GM12878 (cell line): ENCODE measurements at places on chromosomes 2 and 18.

- no peak for DNase-seq
- H3K36me3 ChIP-seq = no peaks in the 10 kb centered on the region
- peaks cover 9% of the 10 kb centered on the region for H3K27me3 ChIP-seq
- H3K4me3 ChIP-seq = no peak overlapping the region
These were observed 612 bp downstream of the DIPK1C start for GRCh38 chr18:74456349-74457042.

- no peak for DNase-seq
- H3K27ac ChIP-seq = no peak overlapping the region
- H3K4me1 ChIP-seq = no peaks in the 10 kb centered on the region
- H3K36me3 ChIP-seq = no peaks in the 10 kb centered on the region
- no peak overlapping the region for H3K4me3 ChIP-seq
- H3K27me3 ChIP-seq = no peaks in the 10 kb centered on the region
These were observed 407.4 kb upstream of the LRRTM1 start for GRCh38 chr2:80711915-80712314.

DNA sequence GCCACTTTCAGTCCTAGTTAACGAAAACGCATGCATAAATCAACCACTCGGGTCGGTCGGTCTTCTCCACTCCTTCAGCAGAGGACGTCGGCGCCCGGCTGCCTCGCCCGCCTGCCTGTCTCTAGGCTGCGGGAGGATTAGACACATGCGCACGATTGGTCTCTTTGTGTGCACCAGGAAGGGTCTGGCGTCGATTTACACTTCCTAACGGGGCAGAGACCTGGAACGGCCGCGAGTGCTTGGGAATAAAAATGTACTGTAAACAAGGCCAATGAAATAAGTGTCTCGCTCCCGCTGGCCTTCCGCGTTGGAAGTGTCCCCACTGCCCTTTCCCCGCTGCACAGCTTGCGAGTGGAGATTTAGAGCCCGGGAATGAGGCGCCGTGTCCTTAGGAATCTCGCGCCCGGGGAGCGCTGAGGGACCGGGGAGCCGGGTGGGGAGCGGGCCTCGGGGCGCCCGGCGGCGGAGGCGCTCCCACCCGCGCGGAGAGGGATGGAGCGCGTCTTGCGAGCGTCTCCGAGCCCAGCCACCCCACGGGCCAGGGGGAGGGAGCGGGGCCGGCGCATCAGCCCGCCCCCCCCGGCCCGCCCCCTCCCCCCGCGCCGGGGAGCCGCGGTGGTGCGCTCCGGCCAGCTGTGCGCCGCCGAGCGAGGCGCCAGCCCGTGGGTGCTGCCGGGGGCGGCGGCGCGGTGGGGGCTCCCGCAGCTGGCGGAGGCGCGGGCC is at the start of gene DOK6:
DOK6 (plus strand) TSS at position 636 of the 723 bp plus-strand sequence.
- H3K4me1 ChIP-seq = no peaks in the 10 kb centered on the region
- DNase-seq = no peak
- no peak within 1 kb of the TSS for H3K27ac ChIP-seq
- H3K27me3 ChIP-seq = peaks cover 1% of the 10 kb centered on the region; the same call in 1 of the 2 replicates

DNA sequence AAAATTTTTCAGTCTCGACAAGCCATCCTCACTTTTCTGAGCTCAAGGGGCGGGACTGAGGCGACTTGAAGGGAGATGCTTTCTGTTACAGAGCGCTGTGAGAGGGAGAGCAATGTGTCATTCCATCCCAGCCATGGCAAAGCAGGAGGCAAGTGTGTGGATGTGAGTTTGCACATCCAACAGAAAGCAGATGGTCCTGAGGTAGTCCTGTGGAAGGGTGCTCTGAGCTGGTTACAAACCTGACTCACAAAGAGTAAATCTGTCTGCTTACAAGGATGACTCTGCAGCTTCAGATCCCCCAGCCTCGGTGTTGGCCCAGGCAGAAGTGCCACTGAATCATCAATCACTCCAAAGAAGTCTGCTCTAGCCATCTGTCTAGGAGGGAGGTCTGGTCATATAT is 482.0 kb upstream of the DCC start:
- no peaks in the 10 kb centered on the region for H3K4me1 ChIP-seq
- no peak for DNase-seq
- no peak overlapping the region for H3K27ac ChIP-seq

GRCh38 chr2:46239175-46239846 is 57.9 kb upstream of the EPAS1 start:
- no peak overlapping the region for H3K27ac ChIP-seq
- H3K36me3 ChIP-seq = no peaks in the 10 kb centered on the region
- peaks cover 7% of the 10 kb centered on the region for H3K4me1 ChIP-seq
- H3K4me3 ChIP-seq = no peak overlapping the region
- H3K27me3 ChIP-seq = no peaks in the 10 kb centered on the region
- no peak for DNase-seq

GRCh38 chr18:25594351-25594750 is 242.4 kb upstream of the ZNF521 start:
- H3K36me3 ChIP-seq = no peaks in the 10 kb centered on the region
- H3K4me3 ChIP-seq = no peak overlapping the region
- no peaks in the 10 kb centered on the region for H3K27me3 ChIP-seq
- no peak for DNase-seq
- H3K4me1 ChIP-seq = no peaks in the 10 kb centered on the region

DNA sequence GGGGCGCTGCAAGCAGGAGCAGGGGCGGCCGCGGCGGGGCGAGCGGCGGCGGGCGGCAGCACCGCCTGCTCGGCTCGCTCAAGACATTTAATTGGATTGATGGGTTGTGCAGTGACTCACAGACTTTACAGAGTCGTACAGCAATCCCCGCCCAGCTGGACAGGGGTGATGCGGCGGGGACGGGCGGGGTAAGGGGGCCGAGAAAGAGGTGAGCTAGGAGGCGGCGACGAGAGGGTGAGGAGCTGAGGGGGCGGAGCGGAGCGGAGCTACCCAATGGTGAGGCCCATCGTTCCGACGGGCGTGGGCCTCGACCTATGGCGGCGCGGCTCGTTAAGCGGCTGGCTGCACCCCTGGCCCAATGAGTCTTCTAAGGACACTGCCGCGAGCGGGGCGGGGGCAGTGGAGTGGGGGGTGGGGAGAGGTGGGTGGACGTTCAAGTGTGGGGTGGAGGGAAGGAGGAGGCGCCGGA is 97.1 kb upstream of the SERTAD2 start:
- no peaks in the 10 kb centered on the region for H3K36me3 ChIP-seq
- H3K27me3 ChIP-seq = no peaks in the 10 kb centered on the region
- peak overlapping the region; percentile 98 for H3K4me3 ChIP-seq
- DNase-seq = peak; percentile 99

DNA sequence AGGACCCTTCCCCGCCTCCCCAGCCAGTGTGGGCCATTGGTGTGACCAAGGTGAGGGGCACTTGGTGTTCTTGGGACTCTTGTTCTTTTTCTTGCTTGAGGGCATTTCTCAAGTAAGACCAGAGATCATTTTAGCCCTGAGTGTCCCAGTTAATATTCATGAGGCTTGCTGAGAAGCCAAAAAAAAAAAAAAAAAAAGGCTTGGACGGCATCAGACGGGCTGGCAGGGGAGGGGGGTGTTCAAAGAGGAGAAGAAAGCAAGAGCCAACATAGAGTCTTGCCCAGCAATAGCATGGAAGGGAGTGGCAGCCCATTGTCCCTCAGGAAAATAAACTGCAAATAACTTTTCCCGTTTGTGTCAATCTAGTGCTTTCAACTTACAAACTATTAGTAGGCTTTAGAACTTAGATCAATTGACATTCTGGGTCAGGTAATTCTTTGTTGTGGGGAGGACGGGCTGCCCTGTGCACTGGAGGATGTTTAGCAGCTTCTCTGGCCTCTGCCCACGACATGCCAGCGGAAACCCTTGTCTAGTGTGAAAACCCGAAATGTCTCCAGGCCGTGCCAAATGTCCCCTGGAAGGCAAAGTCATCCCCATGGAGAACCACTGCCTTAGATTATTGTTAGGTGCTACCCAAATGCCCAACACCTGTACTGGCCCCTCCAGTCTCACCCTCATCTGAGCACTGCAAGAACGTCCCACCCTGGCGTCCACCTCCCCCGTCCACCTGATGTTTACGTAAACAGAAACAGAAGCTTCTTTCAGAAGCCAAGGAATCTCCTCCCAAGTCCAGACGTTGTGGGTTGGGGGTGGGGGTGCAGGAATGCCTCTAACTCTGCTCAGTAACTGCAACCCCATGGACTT is 163.4 kb downstream of the BCL2 start:
- peak overlapping the region; percentile 76; the same call in 1 of the 2 replicates for H3K4me3 ChIP-seq
- peak overlapping the region; percentile 100 for H3K27ac ChIP-seq
- H3K27me3 ChIP-seq = no peaks in the 10 kb centered on the region
- no peak for DNase-seq
- peaks cover 1% of the 10 kb centered on the region; the same call in 1 of the 2 replicates for H3K36me3 ChIP-seq

- no peak overlapping the region for H3K27ac ChIP-seq
- H3K36me3 ChIP-seq = no peaks in the 10 kb centered on the region
- DNase-seq = no peak
- H3K4me3 ChIP-seq = no peak overlapping the region
- no peaks in the 10 kb centered on the region for H3K4me1 ChIP-seq
- H3K27me3 ChIP-seq = no peaks in the 10 kb centered on the region
These were observed 104.0 kb downstream of the ACAA2 start for GRCh38 chr18:49709347-49709690.

DNA sequence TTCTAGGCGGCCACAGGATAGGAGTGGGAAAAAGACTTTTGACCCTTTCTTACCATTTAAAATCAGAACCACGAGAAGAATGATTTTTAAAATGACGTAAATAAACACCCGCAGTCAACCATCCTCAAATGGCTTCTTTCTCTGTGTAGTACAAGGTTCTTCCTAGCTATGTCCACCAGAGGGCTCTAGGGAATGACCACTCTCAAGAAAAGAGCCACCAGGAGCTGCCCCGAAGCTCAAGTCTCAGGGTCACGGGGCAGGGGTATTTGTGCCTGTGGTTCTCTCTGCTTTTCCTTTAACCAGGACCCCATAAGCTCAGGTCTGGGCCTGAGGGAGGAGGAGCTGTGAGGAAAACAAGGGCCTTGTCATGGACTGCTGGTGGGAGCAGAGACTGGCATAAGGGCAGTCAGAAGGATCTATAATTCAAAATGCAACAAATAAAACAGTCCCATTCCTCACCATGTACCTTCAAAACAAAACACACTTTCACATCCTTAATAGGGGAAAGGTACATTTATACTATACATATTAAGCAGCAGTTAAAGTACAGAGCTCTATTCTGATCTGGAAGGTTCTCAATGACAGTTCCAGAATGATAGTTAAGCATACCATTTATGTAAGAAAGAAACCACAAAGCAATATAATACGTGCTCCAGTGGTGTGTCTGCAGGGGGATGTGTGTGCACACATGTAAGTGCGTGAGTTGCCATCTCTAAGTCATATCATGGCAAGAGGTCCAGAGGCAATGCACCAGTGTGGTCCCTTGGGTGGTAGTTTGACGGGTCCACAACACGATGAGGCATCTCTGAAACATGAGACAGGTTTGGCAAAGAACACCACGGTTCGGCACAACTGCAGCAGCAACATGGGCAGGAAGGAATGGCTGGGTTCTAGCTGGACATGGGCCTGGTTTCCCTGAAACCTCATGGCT is 18.6 kb downstream of the LYPD1 start:
- DNase-seq = no peak
- no peak overlapping the region for H3K27ac ChIP-seq
- no peak overlapping the region for H3K4me3 ChIP-seq
- H3K36me3 ChIP-seq = no peaks in the 10 kb centered on the region

DNA sequence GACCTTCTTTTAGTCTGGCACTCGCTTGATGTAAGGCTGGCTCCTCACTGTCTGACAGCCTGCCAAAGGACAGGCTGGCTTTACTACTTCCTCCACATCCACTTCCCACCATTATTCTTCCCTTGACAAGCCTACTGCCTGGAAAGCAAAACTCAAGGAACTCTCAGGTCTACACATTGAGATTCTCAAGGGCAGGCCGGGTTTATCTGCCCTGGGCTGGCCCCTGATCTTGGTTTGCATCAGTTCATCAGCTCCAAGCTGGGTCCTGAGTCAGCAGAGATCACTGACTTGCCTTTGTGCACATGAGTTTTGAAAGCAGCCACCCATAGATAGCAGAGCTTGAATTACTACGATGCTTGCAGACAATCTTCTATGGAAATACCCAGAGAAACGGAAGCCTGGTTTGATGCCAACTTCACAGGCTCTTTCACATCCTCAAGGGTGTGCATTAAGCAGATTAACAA is 53.9 kb downstream of the KCTD18 start:
- 0 out of 2 replicates have a peak overlapping the region, but pooled peaks have one; percentile 1 for H3K27ac ChIP-seq
- DNase-seq = peak; percentile 81
- peaks cover 17% of the 10 kb centered on the region for H3K4me1 ChIP-seq
- no peaks in the 10 kb centered on the region for H3K36me3 ChIP-seq

DNA sequence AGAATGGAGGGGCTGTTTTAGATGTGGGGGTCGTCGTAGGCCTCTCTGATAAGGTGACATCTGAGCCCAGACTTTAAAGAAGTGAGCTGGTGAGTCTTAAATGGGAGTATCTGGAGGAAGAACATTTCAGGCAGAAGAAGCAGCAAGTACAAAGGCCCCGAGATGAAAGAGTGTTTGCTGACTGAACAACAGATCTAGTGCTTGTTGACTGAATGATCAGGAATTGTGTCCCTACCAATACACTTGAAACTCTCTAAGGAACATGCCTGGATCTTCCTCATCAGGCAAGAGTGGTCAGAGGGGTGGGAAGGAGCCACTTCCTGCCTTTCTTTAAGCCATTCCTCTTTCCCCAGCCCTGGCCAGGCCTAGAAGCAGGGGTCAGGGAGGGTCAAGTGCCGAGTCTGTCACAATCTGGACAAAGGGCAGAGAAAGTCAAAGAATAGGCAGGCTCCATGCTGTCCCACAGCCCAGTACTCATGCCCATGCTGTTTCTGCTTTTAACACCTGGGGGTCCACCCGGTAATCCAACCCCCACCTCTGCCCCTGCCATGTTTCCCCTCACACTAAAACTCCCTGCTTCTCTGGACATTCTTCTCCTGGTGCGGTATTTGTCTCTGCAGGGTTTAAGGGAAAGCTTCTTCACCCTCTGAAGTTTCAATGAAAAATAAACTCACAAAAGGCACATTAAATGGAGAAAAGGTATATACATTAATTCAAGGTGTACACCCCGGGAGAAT is 3.0 kb upstream of the TMEM37 start:
- no peaks in the 10 kb centered on the region for H3K36me3 ChIP-seq
- H3K4me1 ChIP-seq = peaks cover 17% of the 10 kb centered on the region; the same call in 1 of the 2 replicates
- no peak for DNase-seq

- H3K4me3 ChIP-seq = no peak overlapping the region
- no peaks in the 10 kb centered on the region for H3K36me3 ChIP-seq
- no peaks in the 10 kb centered on the region for H3K27me3 ChIP-seq
- no peak overlapping the region for H3K27ac ChIP-seq
- H3K4me1 ChIP-seq = no peaks in the 10 kb centered on the region
- no peak for DNase-seq
These were observed 217.5 kb downstream of the DLGAP1 start for GRCh38 chr18:4237664-4238041.

- no peaks in the 10 kb centered on the region for H3K36me3 ChIP-seq
- H3K4me1 ChIP-seq = peaks cover 56% of the 10 kb centered on the region
- DNase-seq = no peak
- no peak overlapping the region for H3K4me3 ChIP-seq
- no peak overlapping the region for H3K27ac ChIP-seq
- H3K27me3 ChIP-seq = no peaks in the 10 kb centered on the region
These were observed 147.2 kb downstream of the SMAD7 start for GRCh38 chr18:48803518-48803917.
